ENCODE measurements at places on chromosomes 6 and 20.

DNA sequence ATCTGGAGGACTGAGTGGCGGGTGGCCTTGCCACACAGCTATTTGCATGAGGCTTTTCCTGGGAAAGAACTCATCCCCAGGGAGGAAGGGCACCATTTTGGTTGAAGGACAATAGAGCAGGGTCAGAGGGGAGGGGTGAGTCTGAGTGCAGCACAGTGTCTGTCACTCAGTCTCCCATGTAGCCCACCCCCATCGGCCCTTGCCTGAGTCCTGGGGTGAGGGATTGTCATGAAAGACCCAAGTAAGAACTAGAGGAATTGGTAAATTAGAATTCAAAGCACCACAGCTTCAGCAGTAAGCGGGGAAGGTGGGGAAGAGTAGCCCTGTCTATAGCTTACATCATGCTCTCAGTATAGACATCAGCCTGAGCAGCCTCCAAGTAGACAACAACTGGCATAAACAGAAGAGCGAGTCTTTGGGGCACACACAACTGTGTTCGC is 90.4 kb upstream of the TMEM30A start:
- DNase-seq, result no peak

- DNase-seq, result no peak
Observed at GRCh38 chr6:163180874-163181541, 233.5 kb upstream of the QKI start.

GRCh38 chr6:114452785-114453401 is 110.1 kb upstream of the HS3ST5 start:
- peak; percentile 28 for DNase-seq

- no peak for DNase-seq
Observed at GRCh38 chr20:34415079-34415478, 52.0 kb downstream of the ITCH start.

DNA sequence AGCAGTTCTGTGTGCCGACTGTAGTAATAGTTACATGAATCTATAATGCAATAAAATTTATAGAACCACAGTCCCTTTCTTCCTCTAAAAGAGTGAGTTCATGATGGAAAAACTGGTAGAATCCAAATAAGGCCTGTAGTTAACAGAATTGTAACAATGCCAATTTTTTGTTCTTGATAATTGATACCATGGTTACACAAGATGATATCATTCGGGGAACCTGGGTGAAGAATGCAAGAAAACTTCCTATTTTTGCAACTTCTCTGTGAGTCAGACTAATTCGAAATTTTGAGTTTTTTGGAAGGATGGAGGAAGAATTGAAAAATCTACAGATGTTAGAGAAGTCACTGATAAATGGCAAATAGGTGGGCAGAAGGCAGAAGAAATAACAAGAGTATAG is 381.8 kb downstream of the CDKAL1 start:
- no peak for DNase-seq

DNA sequence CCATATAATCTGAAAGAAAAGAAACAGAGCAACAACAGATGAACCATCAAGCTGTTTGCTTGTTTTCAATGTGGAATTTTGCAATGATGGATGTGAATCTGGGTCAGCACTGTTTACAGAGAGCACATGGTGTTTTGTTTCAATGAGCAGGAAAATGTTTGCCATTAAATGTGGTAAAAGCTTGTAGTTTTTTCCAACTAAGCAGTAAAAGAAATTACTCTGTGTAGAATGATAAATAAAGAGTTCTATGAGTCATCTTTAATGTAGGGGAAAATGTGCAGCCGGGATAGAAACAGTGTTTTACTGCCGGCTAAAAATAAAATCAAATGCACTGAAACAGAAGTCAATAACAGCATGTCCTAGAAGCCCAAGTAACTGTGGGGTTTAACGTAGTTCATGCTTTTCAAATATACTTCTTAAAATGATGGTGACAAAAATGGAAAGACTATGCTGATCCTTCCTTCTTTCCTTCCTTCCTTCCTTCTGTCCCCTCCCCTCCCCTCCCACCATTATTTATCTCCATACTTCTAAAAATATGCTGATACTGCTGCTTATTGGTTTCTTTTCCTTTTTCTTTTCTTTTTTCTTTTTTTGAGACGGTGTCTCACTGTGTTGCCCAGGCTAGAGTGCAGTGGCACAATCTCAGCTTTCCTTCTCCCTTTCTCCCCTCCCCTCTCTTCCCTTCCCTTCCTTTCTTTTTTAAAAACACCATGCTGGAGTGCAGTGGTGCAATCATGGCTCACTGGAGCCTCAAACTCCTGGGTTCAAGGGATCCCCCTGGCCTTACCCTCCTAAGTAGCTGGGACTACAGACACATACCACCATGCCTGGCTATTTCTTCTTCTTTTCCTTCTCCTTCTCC is 6.3 kb upstream of the NAA20 start:
- DNase-seq, result peak; percentile 40

DNA sequence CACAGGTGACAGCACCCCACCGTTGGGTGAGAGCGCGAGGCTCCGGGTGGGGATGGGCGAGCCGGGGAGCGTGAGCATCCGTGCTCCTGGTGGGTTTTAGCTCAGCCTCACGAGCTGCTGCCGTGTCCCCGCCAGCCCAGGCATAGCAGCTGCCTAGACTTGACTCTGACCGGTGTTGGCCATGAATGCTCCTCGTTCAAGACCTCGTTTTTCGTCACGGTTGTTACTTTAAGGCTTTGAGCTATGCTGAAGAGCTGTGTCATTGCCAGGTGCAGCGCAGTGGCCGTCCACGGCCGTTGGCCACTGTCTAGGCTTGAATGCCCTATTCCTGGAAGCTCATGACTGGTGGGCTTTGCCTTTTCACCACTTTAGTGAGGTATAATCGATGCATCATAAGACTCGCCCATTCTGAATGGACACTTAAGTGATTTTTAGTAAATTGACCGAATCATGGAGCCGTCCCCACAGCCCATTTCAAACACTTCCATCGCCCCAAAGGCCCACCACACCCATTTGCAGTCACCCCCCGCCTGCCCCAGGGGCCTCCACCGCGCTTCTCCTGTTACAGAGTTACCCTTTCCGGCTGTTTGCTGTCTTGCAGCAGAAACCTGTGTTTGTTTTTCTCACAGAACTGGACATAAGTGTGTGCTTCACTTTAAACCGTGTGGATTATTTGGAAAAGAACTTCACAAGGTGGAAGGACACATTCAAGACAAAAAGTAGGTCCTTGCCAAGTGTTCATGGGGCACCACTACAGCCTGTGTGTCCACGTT is 21.4 kb upstream of the ADRM1 start:
- DNase-seq, result no peak

DNA sequence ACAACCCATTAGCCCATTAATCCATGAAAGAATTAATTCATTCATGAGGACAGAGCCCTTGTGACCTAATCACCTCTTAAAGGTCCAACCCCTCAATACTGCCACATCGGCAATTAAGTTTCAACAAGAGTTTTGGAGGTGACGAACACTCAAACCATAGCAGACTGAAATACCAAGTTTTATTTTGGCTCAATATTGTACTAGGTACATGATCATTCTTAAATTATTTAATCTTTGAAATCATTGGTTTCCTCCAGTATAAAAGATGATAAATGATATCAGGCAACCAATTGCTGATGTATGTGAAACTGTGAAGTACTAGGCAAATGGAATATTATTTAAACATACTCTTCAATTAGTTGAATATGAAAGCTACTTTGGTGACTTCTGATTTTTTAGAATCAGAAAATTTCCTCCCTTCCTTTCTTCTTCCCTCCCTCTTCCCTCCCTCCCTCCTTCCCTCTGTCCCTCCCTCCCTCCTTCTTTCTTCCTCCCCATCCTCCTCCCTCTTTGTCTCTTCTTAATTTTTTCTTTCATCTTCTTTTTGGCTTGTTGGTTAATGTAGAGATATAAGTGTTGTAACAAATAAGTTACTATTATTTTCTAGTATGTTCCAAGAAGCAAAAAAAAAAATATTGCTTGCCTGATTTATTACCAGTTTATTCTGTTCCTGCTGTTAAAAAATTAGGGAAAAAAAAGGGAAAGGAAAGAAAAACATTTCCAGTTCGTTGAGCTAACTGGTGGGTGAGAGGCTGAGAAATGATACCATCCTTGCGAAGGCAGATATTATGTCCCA is 233.9 kb upstream of the ZNF217 start:
- DNase-seq, result no peak

GRCh38 chr20:62908971-62909791 is 17.1 kb downstream of the DIDO1 start:
- peak; percentile 90 for DNase-seq

GRCh38 chr6:12147557-12148316 is 135.6 kb downstream of the HIVEP1 start:
- DNase-seq, result no peak

DNA sequence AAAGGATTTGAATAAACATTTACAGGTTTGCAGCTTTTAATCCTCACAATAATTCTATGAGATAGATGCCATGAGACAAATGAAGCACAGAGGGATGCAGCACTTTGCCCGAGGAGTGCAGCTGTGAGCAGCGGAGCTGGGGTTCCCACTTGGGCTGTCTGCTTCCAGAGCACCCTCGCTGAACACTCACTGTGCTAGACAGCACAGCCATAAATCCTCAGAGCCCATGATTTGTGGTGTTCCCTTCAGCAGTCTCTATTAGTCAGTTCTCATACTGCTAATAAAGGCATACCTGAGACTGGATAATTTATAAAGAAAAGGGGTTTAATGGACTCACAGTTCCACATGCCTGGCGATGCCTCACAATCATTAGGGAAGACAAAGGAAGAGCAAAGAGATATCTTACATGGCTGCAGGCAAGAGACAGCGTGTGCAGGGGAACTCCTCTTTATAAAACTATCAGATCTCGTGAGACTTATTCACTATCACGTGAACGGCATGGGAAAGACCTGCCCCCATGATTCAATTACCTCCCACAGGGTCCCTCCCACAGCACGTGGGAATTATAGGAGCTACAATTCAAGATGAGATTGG is 25.3 kb upstream of the CTAGE9 start:
- peak; percentile 59 for DNase-seq

- DNase-seq, result peak; percentile 93
Observed at GRCh38 chr20:62861726-62862336, at the start of gene TCFL5. TSS of gene TCFL5 (minus strand) at chr20:62861822. CDS start at chr20:62861670, 152 bp downstream.

DNA sequence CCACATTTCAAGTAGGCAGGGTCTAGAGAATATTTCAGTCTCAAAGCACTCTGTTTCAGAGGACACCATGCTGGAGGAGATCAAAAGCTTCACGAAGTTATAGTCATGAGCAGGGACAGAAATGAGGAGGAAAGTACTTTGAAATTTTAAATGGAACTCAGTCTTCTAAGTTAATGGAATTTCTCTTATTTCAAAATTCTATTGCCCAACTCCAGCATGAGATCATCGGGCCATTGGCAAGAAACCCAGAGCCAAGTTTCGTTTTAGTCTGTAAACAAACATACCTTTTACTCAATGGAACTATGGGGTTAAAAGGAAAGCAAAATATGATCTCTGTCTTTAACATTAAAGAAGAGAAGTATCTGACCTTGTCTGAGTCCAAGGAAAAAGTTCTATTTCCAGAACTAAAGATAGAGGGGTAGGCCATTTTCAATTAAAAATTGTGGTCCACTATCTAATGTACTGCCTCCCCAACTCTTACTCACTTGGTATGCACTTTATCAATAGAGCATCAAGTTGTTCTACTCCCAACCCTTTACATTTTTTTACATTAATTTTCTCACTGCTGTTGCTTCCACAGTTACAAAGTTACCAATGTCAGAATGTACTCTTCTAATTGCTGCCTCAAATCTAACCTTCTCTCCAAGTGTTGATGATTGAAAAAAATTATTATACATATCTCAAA is 235.3 kb upstream of the NRSN1 start:
- no peak for DNase-seq
